ENCODE measurements at places on chromosomes 1 and 21. TPM values are rescaled to one million over a fixed set of nuclear protein-coding genes. Genes with fewer than 3 reads are reported as not detected.

PINK1 gene
- 9.2 TPM for total RNA-seq

- DNase-seq, result no peak
- H3K4me3 ChIP-seq, result peak within 1 kb of the TSS; percentile 100
- H3K27me3 ChIP-seq, result no peaks in the 10 kb centered on the region
- H3K4me1 ChIP-seq, result peaks cover 23% of the 10 kb centered on the region
Observed at GRCh38 chr1:155207806-155208540, at the start of gene THBS3. TSS of gene THBS3 (minus strand) at chr1:155207897. CDS start at chr1:155207876, 21 bp downstream.

DNA sequence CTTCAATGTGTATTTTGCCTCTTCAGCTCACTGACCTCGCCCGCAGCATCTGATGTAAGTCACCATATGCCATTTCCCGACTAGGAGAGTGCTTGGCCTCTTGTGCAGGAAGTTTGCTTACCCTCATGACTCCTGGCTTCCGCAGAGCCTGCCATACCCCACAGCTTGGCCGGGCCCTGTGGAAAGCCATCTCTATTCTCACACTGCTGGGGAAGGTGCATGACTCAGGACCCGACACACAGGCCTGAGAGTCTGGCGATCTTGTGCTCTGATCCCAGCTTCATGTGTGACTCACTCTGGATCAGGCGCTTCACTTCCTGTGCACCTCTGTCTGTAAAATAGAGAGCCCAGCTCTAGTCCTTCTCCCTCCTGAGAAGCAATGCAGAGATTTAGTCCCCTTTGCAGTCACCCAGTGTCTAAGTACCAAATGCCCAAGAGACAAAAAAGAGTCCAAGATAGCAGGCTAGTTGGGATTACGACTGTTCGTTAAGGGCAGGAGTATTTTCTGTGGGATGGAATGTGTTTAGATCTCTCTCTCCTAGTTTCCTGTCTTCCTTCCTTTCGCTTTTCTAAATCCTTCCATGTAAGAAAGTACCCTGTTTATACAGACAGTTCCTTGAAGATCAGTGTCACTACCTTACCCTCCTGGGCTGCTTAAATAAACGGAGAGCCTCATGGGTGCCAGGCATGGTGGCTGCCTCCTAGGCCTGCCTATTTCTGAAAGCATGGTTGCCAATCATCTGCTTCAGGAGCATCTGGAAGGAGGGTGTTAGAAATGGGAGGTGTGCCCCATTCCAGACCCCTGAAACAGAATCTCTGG, 62.8 kb upstream of the KIF26B start:
- no peaks in the 10 kb centered on the region for H3K36me3 ChIP-seq
- DNase-seq, result no peak
- H3K4me3 ChIP-seq, result no peak overlapping the region
- H3K27me3 ChIP-seq, result no peaks in the 10 kb centered on the region
- no peaks in the 10 kb centered on the region for H3K4me1 ChIP-seq
- H3K27ac ChIP-seq, result no peak overlapping the region

DNA sequence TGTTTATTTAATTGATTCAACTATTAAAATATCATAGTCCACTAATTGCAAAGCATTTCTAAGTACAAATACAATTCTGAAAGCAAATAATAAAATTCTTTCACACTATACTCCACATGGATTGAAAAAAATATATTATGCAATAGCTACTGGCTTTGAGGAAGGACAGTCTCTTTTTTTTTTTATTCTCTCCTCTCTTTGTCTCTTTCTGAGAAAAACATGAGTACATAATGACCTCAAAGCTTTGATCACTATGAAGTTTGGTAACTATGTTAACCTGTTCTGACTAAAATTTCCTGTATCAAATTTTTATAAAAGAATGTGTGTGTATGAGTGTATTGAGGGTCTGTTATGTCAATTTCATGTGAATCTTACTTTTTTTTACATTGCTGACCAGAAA, 96.2 kb downstream of the RGS2 start:
- H3K4me1 ChIP-seq, result no peaks in the 10 kb centered on the region
- no peaks in the 10 kb centered on the region for H3K27me3 ChIP-seq
- no peak overlapping the region for H3K4me3 ChIP-seq
- H3K36me3 ChIP-seq, result no peaks in the 10 kb centered on the region
- no peak overlapping the region for H3K27ac ChIP-seq
- DNase-seq, result no peak

- DNase-seq, result peak; percentile 23
- H3K36me3 ChIP-seq, result no peaks in the 10 kb centered on the region
- H3K4me1 ChIP-seq, result peaks cover 51% of the 10 kb centered on the region
- H3K4me3 ChIP-seq, result no peak overlapping the region
Observed at GRCh38 chr1:200889571-200889970, 5.1 kb upstream of the INAVA start.

DNA sequence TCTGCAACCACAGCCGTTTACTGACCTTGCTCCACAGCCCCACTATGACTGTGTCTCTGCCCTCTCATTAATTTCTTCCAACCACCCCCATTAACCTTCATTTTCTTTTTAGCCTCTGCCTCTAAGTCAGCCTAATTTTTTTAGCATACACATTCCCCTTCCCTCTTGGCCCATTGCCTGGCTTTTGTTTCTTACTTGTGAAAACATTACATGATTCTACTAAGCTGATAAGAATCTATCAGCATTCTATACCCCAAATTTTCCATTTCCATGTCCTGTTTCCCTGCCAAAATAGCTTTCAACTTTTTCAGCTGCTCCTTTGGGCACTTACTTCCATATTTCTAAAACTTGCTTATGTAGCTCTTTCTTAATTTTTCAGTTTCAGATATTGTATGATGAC, 79.8 kb downstream of the PCP4 start:
- H3K27ac ChIP-seq, result no peak overlapping the region
- no peaks in the 10 kb centered on the region for H3K36me3 ChIP-seq
- H3K4me3 ChIP-seq, result no peak overlapping the region

- H3K36me3 ChIP-seq, result no peaks in the 10 kb centered on the region
- no peak overlapping the region for H3K27ac ChIP-seq
- DNase-seq, result no peak
- H3K4me1 ChIP-seq, result no peaks in the 10 kb centered on the region
- no peak overlapping the region for H3K4me3 ChIP-seq
- no peaks in the 10 kb centered on the region for H3K27me3 ChIP-seq
Observed at GRCh38 chr21:10616535-10616934, 95.2 kb downstream of the TPTE start.

GRCh38 chr21:34204481-34205439, 131.4 kb downstream of the MRPS6 start:
- peaks cover 8% of the 10 kb centered on the region for H3K4me1 ChIP-seq
- no peak for DNase-seq
- no peak overlapping the region for H3K27ac ChIP-seq

GRCh38 chr1:245121523-245121922, 33.3 kb upstream of the KIF26B start:
- no peak for DNase-seq
- no peaks in the 10 kb centered on the region for H3K36me3 ChIP-seq
- no peak overlapping the region for H3K4me3 ChIP-seq
- no peaks in the 10 kb centered on the region for H3K4me1 ChIP-seq
- H3K27me3 ChIP-seq, result no peaks in the 10 kb centered on the region

KLHDC7A gene
- total RNA-seq, result not detected

HFM1 gene
- total RNA-seq, result not detected

TOMM20 gene
- total RNA-seq, result 108 TPM

DNA sequence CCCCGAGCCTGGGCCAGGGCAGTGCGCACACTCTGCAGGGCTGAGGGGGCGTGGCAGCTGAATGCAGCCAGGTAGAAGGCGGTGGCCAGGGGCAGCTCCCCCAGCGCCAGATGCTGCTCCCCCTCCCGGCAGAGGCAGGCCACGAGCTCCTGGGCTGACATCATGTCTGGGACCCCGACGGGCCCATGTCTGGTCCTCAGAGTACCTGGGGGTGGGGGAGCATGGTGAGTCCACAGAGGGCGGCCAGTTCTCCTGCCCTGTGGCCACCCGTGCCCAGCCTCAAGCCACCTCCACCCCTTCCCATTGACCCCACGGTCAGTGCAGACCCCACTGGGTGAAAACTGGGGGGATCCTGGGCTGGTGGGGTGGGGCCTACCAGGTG, 838 bp downstream of the TTC34 start:
- H3K4me3 ChIP-seq, result no peak overlapping the region
- no peaks in the 10 kb centered on the region for H3K36me3 ChIP-seq
- no peaks in the 10 kb centered on the region for H3K4me1 ChIP-seq
- DNase-seq, result no peak
- no peaks in the 10 kb centered on the region for H3K27me3 ChIP-seq
- H3K27ac ChIP-seq, result no peak overlapping the region

- H3K4me1 ChIP-seq, result no peaks in the 10 kb centered on the region
- no peaks in the 10 kb centered on the region for H3K27me3 ChIP-seq
- no peak overlapping the region for H3K27ac ChIP-seq
- no peak overlapping the region for H3K4me3 ChIP-seq
Observed at GRCh38 chr1:27031235-27032118, 18.8 kb upstream of the TENT5B start.

AGT gene
- not detected for total RNA-seq

Measured in CD8-positive, alpha-beta memory T cell (primary cell).